G401 (cell line): ENCODE measurements at places on chromosomes 6 and 20.
A peak's percentile ranks its signal among the peaks of the same experiment; 100 is the strongest.

DNA sequence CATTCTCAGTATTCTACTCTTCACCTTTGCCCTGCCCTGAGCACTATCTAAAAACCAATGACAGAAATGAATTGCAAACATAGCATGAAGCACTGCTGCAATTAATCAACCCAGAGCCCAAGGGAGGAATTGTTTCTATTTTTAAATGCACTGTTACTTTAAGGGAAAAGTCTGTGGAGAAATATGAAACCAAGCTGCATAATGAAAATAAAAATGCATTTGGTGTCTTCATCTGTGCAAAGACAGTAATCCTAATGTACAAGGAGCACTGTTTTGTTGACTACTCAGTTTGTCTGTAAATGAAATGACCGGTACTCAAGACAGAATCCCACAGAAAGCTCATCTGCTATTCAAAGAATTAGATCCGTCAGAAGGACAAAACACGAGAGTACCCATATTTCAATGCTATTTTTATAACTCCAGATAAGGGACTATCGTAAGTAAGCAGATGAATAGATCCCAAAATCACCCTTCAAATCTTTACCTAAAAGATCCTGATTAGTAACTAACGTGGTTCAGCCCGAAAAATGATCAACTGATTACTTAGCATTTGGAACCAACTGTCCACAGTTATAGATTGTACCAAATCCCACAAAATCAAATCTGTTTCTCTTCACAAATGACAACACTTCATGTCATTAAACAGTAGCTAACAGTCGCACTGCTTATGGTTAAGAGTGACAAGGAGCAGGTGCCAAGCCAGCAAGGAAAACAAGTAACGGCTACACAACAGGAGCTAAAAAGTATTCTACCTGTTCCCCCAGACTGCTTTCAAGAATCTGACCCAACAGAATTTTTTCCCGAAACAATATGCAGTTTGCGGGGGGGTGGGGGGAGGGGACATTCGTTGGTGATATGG, 2.4 kb downstream of the KIF13A start:
- DNase-seq, result peak; percentile 62

DNA sequence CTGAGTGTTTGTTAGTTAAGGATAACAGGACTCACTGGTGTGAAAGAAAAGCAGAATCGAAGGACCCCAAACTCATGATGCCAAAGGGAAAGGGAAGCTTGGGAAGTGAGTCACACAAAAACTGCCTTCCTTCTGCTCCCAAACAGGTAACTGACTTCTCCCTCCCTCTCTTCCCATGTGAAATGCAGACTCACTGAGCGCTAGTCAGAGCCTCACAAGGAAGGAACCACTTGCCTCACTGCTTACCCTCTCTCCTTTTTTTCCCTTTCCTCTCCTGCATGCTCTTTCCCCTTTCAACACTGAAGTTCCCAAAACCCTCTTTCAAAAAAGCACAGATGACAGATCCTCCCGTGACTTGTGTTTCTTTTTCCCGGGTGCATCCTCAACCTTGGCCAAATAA, 56.4 kb downstream of the LYRM4 start:
- DNase-seq, result peak; percentile 33

DNA sequence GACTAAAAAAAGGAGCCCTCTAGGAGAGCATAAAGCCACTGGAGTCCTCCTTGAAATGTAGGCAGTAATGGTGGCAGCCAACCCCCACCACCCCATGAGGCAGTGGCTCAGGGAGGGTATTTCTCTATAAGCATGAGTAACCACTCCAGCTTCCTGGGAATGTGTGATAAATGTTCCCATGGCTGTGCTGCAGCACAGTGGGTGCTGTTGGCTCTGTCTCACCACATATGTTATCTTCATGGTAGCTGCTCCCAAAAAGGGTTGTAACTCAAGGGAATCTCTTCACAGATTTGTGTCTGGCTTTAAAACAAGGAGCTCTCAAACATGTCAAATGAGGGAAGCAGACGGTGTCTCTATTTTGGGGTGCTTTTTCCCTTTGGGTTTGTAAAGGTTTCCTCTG, 7.5 kb upstream of the PHACTR1 start:
- DNase-seq, result no peak

GRCh38 chr20:25321262-25321831, 69.3 kb downstream of the ABHD12 start:
- DNase-seq, result no peak

GRCh38 chr6:108846628-108847027, 1.6 kb upstream of the ARMC2 start:
- no peak for DNase-seq

DNA sequence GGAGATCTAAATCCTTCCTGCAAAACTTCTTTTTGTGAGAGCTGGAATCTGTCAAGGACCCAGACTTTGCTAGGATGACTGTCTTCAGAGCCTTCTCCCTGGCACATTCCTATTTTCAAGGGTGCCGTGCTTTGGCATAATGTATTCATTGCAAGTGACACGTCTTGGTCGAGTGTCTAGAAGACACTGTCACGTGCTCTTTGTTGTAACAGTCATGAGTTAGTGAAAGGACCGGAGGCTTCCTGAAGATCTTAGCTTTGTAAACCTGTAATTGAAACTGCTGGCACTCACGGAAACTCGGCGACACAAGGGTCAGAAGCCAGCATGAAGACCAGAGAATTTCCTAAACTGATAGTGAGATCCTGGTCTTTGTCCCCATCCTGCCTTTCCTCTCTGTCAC, 19.7 kb upstream of the TAGAP start:
- DNase-seq, result no peak

GRCh38 chr20:10131732-10132345, 86.8 kb upstream of the SNAP25 start:
- DNase-seq, result peak; percentile 98

DNA sequence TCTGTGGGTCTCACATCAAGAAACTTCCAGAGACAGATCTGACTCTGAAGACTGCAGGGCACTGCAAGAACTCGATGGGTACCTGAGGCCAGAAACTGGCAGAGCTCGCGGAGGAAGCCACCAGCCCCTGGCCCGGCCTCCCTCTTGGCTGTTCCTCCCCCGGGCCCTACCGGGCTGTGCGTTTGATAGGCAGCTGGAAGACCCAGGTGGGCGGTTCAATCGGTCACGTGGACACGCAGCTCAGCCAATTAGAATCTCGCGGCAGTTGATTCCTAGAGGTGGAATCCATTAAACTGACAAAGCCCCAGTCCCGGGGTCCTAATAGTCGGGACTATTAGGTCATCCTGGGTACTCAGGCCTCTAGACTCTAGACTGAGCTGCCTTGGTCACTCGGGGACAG, 154.2 kb upstream of the PROKR2 start:
- no peak for DNase-seq

DNA sequence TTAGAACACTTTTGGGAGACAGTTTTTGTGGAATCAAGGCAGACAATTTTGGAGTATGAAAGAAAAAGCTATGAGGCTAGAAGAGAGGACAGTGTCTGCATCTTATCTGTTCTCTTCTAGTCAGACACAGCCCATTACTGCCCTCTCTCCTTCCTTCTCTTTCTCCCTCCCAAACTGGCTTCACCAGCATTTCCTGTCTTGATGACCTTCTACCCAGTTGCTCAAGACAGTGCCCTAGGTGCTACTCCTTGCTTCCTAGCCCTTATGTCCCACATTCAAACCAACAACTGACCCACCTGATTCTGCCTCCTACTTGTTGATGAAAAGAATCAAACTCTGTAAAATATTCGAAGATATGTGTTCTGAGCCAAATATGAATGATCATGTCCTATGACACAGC, 116.4 kb upstream of the RIPOR2 start:
- DNase-seq, result no peak

DNA sequence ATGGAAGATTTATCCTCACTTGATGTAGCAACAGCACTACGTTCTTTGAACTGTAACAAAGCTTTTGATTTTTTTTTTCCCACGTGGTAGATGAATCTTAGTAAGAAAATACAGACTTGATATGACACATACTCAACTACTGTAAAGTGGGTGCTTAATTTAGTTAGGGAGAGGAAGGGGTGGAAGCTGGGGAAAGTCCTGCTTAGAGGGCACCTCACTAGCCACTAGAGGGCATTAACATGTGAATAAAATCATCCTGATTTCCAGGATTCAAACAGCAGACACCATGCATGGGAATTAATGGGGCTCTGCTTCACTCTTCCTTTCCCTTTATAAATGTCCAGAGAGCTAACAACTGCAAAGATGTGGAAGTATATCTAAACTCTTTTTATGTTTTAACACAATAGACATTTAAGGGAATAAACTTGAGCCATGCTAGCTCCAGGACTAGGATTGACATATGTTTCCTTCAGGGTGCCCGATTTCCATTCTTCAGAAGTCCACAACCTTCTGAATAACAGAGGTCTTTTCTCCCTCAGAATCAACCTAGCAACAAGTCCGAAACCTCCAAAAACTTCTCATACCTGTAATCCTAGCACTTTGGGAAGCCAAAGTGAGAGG, 250.1 kb downstream of the ATXN1 start:
- DNase-seq, result peak; percentile 49

DNA sequence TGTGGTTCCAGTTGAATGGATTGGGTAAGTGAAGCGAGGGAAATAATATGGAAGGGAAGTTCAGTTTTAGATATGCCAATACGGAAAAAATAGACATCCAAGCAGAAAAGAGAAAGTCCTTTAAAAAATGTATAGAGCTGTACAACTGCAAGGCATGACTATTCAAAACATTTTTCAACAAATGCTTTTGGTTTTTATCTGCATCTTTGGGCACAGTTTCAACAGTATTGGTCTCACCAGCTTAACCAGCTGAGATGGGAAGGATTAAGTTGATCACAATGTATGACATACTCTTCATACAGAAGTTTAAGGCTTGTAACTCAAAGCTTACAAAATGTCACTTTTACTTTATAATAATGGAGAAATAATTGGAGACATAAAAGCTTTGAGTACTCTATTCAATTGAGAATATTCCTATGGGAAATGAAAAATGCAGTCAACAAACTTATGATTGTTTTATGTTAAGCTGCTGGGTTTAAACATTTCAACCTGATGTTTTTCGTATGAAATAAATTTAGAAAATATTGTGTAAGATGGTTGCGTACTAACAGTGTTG, 16.3 kb upstream of the UTRN start:
- DNase-seq, result no peak

DNA sequence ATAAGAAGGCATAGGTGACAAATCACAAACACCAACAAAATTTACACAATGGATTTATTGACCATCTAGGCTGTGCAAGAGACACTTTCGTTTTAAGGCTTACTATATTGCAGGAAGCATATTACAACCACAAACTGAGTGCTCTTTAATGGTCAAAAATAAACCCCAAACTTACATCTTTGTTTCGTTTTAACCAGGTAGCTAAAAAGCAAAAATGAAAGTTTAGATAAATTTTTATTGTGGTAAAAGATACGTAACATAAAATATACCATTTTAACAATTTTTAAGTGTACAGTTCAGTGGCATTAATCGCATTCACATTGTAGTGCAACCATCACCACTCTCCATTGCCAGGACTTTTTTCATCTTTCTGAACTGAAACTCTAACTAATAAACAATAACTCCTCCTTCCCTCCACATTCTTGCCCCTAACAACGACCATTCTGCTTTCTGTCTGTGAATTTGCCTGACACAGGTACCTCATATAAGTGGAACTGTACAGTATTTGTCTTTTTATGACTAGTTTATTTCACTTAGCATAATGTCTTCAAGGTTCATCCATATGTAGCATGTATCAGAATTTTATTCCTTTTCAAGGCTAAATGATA, 32.3 kb upstream of the DUSP22 start:
- DNase-seq, result no peak

- DNase-seq, result no peak
Measured at GRCh38 chr6:95133578-95133977, 443.8 kb upstream of the MANEA start.

DNA sequence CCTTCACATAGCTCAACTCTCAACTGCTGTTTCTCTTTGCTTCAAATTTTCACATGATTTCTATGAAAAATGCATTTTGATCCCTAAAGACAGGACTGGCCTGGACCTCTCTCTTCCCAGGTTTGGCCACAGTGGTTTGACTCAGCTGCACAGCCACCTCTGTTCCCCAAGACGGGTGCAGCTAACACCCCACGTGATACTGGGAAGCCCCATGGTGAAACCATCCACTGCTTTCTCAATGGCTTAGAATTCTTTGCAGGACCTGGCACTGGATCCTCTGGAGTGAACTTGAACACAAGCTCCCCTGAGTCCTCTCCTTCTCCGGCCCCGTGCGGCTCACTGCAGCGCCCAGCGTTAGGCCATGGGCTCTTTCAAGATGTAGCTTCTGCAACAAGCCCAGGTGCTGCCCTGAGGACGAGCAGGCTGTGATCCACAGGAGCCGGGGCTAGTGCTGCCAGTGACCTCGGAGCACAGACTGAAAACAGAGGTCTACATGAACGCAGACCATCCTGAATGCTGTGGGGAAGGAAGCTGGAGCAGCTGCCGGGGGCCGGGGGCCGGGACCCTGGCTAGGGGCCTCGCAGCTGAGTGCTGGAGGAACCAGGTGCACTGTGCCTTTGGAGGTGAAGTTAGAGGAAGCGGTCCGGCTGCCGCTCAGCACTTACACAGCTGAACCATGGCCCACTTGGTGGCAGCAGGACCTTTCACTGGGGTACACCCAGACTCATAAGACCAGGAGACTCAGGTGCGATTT, 58.8 kb upstream of the MPC1 start:
- DNase-seq, result no peak

DNA sequence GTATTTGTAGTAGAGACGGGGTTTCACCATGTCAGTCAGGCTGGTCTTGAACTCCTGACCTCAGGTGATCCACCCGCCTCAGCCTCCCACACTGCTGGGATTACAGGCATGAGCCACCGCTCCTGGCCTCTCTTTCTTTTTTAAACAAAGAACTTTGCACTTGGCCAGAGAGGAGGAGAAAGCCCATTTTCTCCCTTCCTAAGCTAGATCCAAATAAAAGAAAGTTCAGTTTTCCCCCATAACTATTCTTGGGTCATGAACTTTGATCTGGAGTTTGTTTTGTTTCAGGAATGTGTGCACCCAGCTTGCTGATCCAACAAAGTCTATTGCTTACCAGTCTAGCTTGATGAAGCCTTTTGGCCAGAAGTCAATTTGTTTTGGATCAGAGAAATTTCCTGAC, 23.4 kb downstream of the KCNS1 start:
- no peak for DNase-seq

- DNase-seq, result no peak
Measured at GRCh38 chr6:23081701-23082100, 512.3 kb downstream of the HDGFL1 start.

- no peak for DNase-seq
Measured at GRCh38 chr6:167925026-167925425, 72.4 kb upstream of the KIF25 start.

GRCh38 chr6:135054226-135054568, 425 bp downstream of the HBS1L start:
- no peak for DNase-seq

GRCh38 chr20:47453167-47453782, 48.4 kb upstream of the NCOA3 start:
- DNase-seq, result no peak

GRCh38 chr20:50378170-50379000, 131.8 kb upstream of the PTPN1 start:
- no peak for DNase-seq
